ENCODE measurements at places on chromosomes 5 and 9.

GRCh38 chr5:116652196-116652729 is 77.6 kb upstream of the SEMA6A start:
- no peak for DNase-seq

DNA sequence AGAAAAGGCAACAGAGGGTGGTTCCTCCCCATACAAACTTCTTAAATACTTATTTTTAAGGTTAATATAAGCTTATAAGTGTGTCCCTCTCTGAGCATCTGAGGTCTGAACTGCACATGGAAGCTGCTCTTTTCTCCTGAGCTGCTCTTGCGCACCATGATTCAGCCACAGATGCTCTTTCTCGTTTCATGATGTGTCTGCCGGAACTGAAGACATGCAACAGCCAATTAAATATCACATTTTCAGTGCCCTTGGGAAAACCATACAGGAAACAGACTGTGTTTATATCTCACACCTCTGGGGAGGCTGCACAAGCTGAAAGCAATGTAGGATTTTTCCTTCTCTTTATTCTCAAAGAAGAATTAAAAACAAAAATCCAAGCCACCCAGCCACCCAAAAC is 96.8 kb upstream of the NREP start:
- no peak for DNase-seq

DNA sequence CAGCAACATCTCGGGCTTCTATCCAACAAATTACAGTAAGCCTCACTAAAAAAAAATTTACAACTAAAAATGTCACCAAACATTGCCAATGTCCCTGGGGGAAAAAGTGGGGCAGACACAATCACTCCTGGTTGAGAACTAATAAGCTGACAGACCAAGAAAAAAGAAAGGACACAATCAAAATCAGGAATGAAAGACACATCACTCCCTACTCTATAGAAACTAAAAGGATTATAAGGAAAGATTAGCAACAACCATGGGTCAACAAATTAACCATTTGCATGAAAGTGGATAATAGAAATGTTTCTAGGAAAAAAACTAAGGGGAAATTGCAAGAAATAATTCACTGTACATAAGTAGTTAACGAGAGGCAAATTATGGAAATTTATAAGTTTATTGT is 53.4 kb downstream of the AGTPBP1 start:
- no peak for DNase-seq

GRCh38 chr5:43561356-43561755 is 4.5 kb upstream of the PAIP1 start:
- no peak for DNase-seq

DNA sequence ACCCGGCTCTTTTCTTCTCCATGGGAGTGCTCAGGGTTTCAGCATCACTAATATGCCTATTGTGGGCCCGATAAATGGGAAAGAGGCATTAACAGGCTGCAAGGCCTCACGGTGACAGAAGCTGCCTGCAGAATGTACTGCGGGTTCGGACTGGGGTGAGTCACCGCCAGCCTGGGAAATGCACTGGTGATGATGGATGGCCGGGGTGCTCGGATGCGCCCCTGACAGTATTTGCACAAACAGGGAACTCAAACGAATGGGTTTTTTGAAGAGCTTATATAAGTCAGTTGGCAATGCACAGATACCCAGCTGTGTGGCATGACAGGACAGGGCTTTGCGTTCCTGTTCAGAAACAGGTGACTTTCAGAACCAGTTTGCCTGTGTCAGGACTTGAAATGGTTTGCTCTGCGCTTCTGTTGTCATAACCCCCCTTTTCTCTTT is 42.0 kb upstream of the PITX1 start:
- DNase-seq, result no peak

Measured in amniotic stem cell (primary cell).